Fibroblast of gingiva (primary cell): ENCODE measurements at places on chromosomes 2 and 18.

DNA sequence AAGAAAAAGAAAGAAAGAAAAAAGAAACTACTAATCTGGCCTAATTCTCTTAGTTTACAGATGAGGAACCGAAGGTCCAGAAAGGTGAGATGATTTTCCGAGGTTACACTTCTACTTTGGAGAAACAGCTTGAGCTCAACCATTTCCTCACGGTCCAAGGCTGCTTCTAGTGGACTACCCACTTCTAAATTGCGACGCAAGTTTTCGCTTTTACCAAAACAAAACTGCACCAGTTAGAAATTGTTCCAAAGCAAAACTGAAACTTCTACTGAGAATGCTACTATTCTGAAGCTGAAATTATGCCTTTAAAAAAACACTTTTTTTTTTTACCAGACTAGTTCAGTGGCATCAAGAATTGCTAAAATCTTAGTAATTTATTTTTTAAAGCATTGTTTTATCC, 101.6 kb downstream of the INO80D start:
- DNase-seq, result no peak

GRCh38 chr2:61978522-61978921, 73.0 kb downstream of the COMMD1 start:
- DNase-seq, result no peak

GRCh38 chr2:24594283-24594682, 103.2 kb downstream of the NCOA1 start:
- DNase-seq, result peak; percentile 10

GRCh38 chr2:69986691-69987090, 25.3 kb upstream of the ASPRV1 start:
- DNase-seq, result no peak

GRCh38 chr2:25123682-25124081, 44.7 kb downstream of the POMC start:
- DNase-seq, result no peak

DNA sequence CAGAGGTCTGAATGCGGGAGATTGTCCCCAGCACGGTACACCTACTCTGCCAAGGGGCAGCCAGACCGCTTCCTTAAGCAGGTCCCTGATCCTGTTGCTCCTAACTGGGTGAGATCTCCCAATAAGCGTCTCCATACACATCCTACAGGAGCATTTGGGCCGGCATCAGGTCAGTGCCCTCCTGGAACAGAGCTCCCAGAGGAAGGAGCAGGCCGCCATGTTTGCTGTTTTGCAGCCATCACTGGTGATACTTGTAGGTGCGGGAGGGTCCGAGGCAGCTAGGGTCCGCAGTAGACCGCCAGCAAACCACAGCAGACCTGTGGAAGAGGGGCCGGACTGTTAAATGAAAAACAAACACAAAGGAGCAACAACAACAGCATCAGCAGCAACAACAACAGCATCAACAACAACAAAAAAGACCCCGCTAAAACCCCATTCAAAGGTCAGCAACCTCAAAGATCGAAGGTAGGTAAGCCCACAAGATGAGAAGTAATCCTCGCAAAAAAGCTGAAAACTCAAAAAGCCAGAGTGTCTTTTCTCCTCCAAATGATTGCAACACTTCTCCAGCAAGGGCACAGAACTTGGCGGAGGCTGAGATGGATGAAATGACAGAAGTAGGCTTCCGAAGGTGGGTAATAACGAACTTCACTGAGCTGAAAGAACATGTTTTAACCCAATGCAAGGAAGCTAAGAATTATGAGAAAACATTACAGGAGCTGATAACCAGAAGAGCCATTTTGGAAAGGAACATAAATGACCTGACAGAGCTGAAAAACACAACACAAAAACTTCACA, 79.0 kb upstream of the CDH7 start:
- DNase-seq, result no peak

DNA sequence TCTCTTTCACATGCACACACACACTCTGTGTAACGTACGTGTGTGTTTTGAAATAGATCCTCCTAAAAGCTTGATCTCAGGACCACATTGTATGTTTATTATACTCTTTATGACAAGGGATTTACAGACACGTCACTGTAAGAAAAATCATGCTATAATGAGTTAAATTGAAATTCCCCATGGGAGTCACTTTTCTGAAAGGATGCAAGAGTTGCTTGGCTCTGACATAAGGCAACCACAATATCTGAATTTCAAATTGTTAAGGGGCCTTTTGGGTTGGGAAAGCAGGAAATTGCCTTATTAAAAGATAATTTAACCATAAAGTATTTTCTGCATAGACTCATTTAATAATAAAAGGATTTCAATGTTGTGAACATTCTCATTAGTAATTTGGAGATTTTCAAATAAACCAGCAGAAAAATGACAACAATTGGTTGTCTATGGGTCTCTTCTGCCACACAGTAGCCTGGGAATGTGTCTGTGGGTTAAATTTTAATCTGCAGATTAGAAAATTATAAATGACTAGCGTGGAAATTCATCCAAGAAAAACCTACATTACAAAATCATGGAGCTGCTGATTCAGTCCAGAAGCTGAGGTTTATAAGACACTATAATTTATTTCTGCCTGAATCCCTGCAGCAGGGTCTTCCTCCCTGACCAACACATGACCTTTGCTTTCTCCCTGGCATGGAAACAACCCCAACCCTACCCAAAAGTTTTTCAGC, 75.9 kb upstream of the PID1 start:
- DNase-seq, result peak; percentile 8
